Upper lobe of right lung (tissue), 1 donor: ENCODE measurements at places on chromosomes 2 and 18. TPM values are rescaled to one million over a fixed set of nuclear protein-coding genes. Genes with fewer than 3 reads are reported as not detected.
A peak's percentile ranks its signal among the peaks of the same experiment; 100 is the strongest.

GRCh38 chr2:167874812-167875211, 372.6 kb downstream of the STK39 start:
- H3K36me3 ChIP-seq, result no peaks in the 10 kb centered on the region
- no peaks in the 10 kb centered on the region for H3K4me1 ChIP-seq
- H3K27me3 ChIP-seq, result no peaks in the 10 kb centered on the region

- H3K4me1 ChIP-seq, result no peaks in the 10 kb centered on the region
- no peak for DNase-seq
- H3K27me3 ChIP-seq, result no peaks in the 10 kb centered on the region
- no peak overlapping the region for H3K27ac ChIP-seq
- H3K36me3 ChIP-seq, result no peaks in the 10 kb centered on the region
- H3K4me3 ChIP-seq, result no peak overlapping the region
Measured at GRCh38 chr2:217068677-217069250, 208.9 kb upstream of the TNP1 start.

DNA sequence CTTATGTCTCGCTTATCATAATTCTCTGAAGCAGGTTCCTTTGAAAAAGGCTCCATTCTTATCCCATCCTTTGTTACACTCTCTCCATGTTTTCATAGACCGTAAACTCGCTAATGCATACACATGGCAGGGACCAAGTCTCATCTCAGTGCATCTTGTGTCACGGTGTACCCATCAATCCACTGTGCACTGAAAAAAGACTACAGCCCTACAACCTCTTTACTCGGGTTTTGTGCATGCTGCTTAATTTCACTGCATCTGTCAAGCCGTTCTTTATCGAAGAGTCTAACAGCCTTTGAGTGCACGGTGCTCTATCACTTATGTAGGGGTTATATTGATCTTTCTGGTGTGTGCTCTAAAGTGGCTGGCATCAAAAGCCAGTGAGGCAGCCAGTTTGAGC, 302.9 kb upstream of the ERBB4 start:
- H3K4me3 ChIP-seq, result no peak overlapping the region
- DNase-seq, result no peak
- no peaks in the 10 kb centered on the region for H3K27me3 ChIP-seq
- H3K27ac ChIP-seq, result no peak overlapping the region
- H3K4me1 ChIP-seq, result no peaks in the 10 kb centered on the region

GRCh38 chr2:227414846-227415245, 27.1 kb upstream of the SCYGR1 start:
- no peaks in the 10 kb centered on the region for H3K36me3 ChIP-seq
- no peak overlapping the region for H3K4me3 ChIP-seq

GRCh38 chr2:208466151-208466919, 59.7 kb downstream of the PTH2R start:
- DNase-seq, result no peak
- H3K27me3 ChIP-seq, result no peaks in the 10 kb centered on the region
- no peak overlapping the region for H3K27ac ChIP-seq

DNA sequence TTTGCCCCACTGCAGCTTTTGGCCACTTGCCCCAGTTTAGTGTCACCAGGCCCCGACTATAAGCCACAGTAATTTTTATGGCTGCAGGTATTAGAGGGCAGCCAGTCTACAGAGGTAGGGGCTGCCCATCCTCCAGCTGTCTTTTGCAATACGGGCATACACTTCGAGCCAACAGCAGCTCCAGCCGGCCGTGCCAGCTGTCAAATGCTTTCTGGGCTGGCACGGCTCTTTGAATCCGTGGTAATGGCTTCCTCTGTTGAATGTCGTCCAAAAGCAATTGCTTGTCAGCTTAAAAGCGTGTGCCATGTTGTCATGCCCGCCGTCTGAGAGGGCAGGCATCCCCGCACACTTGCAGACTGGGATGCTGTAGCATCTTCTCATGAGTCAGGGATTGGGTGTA, 41.3 kb downstream of the BCL2L11 start:
- no peaks in the 10 kb centered on the region for H3K27me3 ChIP-seq
- no peak for DNase-seq
- no peak overlapping the region for H3K27ac ChIP-seq
- H3K4me3 ChIP-seq, result no peak overlapping the region
- peaks cover 21% of the 10 kb centered on the region for H3K4me1 ChIP-seq
- peaks cover 35% of the 10 kb centered on the region for H3K36me3 ChIP-seq

- no peak overlapping the region for H3K27ac ChIP-seq
- no peaks in the 10 kb centered on the region for H3K27me3 ChIP-seq
- no peaks in the 10 kb centered on the region for H3K36me3 ChIP-seq
Measured at GRCh38 chr2:10884574-10884975, 27.2 kb upstream of the KCNF1 start.

- H3K4me1 ChIP-seq, result no peaks in the 10 kb centered on the region
- DNase-seq, result no peak
- no peak overlapping the region for H3K4me3 ChIP-seq
- no peaks in the 10 kb centered on the region for H3K36me3 ChIP-seq
- H3K27ac ChIP-seq, result no peak overlapping the region
Measured at GRCh38 chr18:40987581-40987980, 967.5 kb upstream of the PIK3C3 start.

DNA sequence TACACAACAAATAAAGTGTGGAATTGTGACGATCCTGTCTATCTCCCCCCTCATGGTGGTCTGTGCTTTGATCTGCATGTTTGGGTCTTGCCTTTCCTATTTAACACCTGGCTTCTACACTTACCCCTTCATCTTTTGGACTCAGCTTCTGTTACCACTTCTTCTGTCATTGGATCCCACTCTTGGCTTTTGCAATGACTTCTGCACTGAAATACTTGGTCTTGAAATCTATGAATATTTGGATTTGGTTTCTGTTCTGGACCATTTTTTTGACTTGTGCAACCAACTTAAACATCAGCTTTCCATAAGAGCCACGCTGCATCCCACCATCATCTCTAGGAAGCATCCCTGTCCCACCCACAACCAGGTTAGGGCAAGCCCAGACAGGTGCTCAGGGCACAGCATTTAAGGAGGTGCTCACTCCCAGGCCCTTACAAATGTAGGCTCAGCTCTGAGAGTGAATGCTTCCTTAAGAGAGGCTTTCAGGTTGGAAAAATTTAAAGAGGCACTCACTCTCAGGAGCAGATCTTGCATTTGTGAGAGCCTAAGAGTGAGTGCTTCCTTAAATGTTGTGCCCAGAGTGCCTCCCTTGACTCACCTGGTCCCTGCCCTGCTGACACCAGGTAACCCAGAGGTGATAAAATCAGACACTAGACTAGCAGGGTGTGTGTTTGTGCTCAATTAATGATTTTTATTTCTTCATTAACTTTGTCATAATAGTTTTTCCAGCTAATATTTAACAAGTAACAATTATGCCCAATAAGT, 124.5 kb upstream of the SH3BP4 start:
- no peaks in the 10 kb centered on the region for H3K4me1 ChIP-seq
- H3K4me3 ChIP-seq, result no peak overlapping the region
- H3K27ac ChIP-seq, result no peak overlapping the region
- H3K27me3 ChIP-seq, result no peaks in the 10 kb centered on the region
- H3K36me3 ChIP-seq, result no peaks in the 10 kb centered on the region

DNA sequence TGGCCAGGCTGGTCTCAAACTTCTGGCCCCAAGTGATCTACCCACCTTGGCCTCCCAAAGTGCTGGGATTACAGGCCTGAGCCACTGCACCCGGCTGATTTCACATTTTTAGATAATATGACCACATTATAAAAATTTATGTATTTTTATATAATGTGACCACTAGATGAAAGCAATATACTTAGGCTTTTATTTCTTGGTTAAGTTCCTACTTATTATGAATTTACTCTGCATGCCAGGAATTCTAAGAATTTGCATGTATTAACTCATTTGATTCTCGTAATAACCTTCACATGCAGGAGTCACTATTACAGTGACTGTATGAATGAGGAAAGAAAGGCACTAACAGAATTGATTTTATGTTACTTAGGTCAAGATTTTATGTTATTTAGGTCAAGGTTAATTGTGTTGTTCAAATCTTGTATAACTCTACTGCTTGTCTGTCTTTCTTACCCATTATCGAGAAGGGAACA, 25.6 kb upstream of the CASP8 start:
- H3K4me1 ChIP-seq, result peaks cover 52% of the 10 kb centered on the region
- H3K36me3 ChIP-seq, result no peaks in the 10 kb centered on the region
- H3K4me3 ChIP-seq, result peak overlapping the region; percentile 60

DNA sequence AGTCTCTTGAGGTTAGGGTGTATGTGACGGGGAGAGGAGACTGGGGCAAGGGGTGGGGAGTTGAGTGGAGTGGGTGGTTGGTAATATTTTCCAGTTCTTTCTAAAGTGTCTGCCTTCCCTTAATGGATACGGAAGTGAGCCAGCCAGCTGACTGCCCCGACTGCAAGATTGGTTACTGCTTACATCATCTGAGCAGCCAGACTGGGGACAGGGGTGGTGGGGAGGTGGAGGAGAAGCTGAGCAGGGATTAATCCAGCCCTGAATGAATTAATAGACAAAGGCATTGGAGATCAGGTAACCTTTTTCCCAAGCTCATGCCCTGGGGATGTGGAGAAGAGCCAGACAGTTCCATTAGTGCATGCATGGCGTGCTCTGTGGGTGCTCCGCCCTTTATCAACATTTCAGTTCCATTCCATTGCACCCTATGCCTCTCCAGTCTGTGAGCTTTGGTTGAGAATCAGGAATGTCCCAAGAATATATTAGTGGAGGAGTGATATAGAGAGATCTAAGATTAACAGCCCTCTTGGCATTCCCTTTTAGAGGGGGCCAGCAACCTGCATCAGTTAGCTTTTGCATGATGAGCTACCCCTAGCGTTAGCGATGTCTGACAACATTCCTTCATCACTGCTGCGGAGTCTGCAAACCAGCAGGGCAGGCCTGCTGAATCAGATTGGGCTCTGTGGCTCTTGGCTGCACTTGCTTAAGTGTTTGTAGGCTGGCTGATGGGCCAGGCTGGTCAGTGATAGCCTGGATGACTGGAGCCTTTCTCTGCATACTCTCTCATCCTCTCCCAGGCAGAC, 67.4 kb downstream of the TNP1 start:
- H3K4me3 ChIP-seq, result no peak overlapping the region
- no peaks in the 10 kb centered on the region for H3K36me3 ChIP-seq
- no peak overlapping the region for H3K27ac ChIP-seq
- H3K27me3 ChIP-seq, result no peaks in the 10 kb centered on the region
- DNase-seq, result no peak

- no peak overlapping the region for H3K4me3 ChIP-seq
- DNase-seq, result no peak
- H3K4me1 ChIP-seq, result no peaks in the 10 kb centered on the region
- H3K27me3 ChIP-seq, result no peaks in the 10 kb centered on the region
Measured at GRCh38 chr18:11673560-11673959, 15.5 kb upstream of the GNAL start.

GRCh38 chr2:84874381-84875212, 6.3 kb downstream of the TRABD2A start:
- no peak overlapping the region for H3K27ac ChIP-seq
- no peak for DNase-seq
- no peak overlapping the region for H3K4me3 ChIP-seq
- peaks cover 1% of the 10 kb centered on the region for H3K4me1 ChIP-seq
- no peaks in the 10 kb centered on the region for H3K36me3 ChIP-seq
- H3K27me3 ChIP-seq, result no peaks in the 10 kb centered on the region

DNA sequence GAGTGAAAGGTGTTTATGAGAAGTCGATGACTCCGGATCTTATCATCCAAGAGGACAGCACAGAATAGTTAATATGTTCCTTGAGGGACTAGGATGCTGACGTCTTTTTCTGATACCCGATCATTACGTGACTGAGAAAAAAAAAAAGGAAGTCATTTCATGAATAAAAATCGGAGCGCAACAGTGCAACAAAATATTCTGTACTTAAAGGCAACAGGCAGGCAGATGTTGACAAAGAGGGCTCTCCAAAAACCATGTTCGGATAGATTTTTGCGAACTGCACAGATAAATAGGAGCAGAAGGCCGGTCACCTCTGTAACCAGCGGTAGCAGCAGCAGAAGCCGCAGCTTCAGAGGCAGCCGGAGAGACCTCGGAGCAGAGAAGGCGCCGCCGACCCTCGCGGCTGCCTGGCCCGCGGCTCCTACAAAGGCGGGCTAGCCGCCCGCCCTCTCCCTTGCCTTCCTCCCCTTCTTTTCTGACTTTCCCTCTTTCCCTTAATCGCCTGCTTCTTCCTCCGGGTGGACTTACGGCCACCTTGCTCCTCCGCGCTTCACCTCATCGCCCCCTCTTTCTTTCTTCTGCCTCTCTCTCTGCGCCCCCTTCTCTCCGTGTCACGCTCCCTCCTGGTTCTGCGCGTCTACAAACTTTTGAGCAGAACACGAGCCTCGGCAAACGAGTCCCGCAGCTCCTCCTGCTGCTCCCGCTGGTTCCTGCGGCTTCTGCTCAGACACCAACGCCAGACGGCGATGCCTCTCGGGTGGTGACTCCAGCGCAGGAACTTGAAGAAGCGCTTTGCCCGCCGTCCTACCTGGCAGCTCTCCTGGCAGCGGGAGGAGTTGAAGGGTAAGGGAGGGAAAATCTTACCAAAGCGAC, at the start of gene ADCYAP1:
ADCYAP1 (plus strand) TSS at position 654 of the 873 bp plus-strand sequence. CDS start 516 bp downstream, outside the sequence.
- peaks cover 87% of the 10 kb centered on the region for H3K27me3 ChIP-seq
- H3K4me3 ChIP-seq, result no peak within 1 kb of the TSS
- H3K4me1 ChIP-seq, result peaks cover 28% of the 10 kb centered on the region
- DNase-seq, result no peak
- no peak within 1 kb of the TSS for H3K27ac ChIP-seq

GRCh38 chr2:64213532-64214275, 69.5 kb upstream of the PELI1 start:
- no peak overlapping the region for H3K4me3 ChIP-seq
- no peak for DNase-seq
- H3K27me3 ChIP-seq, result no peaks in the 10 kb centered on the region
- H3K4me1 ChIP-seq, result peaks cover 22% of the 10 kb centered on the region
- peak overlapping the region; percentile 52 for H3K27ac ChIP-seq

DNA sequence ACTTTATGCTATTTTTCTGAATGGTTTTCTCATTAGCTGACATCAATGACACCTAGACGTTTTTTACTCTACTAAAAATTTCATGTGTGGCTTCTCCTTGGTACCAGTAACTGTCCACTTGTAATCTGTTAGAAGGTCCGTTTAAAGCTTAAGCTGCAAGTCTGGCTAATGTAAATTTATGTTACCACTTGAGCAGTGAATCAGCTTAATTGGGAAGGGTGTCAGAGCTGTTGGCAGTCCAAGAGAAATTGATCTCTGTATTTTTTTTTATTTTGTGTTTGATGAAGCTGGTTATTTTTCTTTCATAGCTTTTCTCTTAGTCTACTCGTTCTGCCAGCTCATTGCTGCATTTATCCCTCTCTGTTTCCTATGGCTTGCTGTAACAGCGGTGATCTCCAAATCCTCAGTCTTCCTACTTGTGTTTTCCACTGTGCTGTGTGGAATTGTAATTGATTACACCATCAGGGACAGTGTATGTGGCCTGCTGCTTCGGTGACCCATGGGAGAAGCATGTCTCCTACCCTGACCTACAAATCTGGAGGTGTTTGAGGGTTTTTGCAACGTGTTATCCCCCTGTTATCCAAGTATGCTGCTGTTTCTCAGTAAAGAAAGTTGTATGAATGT, 724.2 kb upstream of the REG3G start:
- H3K4me1 ChIP-seq, result no peaks in the 10 kb centered on the region
- DNase-seq, result no peak
- H3K36me3 ChIP-seq, result no peaks in the 10 kb centered on the region
- H3K4me3 ChIP-seq, result no peak overlapping the region

HOXD3 gene
- total RNA-seq, result 1.7 TPM

DSEL gene
- 10.9 TPM for total RNA-seq

LINC00305 gene
- total RNA-seq, result not detected

PKDCC gene
- 65.5 TPM for total RNA-seq

LYG2 gene
- total RNA-seq, result not detected

DES gene
- 59.4 TPM for total RNA-seq
